ENCODE measurements at places on chromosomes 16 and 17.

- DNase-seq = no peak
These were observed 18.1 kb upstream of the RFFL start for GRCh38 chr17:35081638-35082037.

GRCh38 chr16:46929378-46930332 lies 43.8 kb downstream of the DNAJA2 start:
- DNase-seq = peak; percentile 8

GRCh38 chr16:17024514-17024913 lies 446.2 kb downstream of the XYLT1 start:
- DNase-seq = no peak

DNA sequence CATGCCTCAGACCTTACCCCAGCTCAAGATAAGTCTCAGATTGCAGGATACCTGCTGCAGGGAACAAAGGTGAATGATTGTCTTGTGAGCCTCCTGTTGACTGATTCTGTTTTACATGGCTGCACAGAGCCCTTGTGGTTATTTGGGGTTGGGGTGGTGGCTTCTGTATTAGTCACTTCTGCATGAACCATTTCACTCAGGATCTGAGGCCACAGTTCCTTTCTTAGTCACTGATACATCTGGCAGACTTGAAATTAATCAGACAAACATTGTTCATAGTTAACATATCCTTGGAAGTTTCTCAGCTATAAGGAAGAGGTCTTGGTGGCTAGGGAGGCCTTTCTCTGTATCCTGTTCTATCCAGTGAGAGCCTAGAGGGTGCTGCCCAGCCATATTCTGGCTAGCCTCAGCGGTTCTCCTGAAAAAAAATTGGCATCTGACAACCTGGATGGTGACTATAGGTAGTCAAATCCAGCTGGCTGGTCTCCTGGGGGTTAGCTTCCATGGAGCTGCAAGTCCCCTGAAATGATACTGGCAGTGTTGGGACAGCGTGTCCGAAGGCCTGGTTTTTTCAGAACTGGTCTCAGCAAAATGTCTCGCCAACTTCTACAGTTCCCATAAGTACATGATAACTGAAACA lies 8.4 kb upstream of the PLK1 start:
- no peak for DNase-seq

- DNase-seq = no peak
These were observed 10.5 kb downstream of the OR1F1 start for GRCh38 chr16:3198334-3199072.

GRCh38 chr17:4032738-4033137 lies 68.5 kb upstream of the ATP2A3 start:
- DNase-seq = no peak

- DNase-seq = no peak
These were observed 10.3 kb upstream of the RMI2 start for GRCh38 chr16:11334831-11335404.

DNA sequence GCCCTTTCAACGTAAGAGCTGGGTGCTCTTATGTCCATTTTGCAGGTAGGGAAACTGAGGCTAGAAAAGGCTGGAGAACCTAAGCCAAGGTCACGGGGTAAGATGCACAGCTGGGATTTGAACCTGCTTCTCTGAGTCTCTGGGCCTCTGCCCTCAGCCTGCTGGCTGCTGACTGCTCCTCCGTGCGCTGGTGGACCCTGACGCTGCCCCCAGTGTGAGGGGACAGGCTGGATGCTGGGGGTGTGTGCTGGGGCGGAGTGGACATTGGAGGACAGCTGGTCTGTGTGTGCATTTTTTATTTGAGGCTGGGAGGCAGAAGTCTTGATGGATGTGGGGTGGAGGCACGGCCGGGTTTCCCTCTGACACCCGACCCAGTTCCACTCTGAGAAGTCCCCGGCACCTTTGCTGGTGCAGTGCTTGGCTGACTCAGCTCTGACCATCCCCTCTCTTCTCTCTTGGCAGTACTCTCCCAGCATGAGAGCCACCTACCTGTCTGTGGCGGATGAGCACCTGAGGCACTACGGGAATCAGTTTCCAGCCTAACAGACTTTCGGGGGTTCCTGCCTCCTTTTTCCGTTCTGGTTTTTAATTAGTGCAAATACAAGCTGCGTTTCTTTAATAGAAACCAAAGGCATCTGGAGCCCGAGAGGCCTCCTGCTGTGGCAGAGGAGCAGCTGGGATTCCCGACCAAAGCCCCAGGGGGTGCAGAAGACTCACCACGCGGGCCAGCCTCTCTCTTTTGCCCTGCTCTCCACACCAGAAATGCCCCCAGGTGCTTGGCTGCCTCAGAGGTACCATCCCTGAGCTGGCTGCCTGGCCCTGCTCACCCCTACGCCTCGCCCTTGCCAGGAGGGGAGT lies 14.1 kb upstream of the DNAI2 start:
- no peak for DNase-seq

DNA sequence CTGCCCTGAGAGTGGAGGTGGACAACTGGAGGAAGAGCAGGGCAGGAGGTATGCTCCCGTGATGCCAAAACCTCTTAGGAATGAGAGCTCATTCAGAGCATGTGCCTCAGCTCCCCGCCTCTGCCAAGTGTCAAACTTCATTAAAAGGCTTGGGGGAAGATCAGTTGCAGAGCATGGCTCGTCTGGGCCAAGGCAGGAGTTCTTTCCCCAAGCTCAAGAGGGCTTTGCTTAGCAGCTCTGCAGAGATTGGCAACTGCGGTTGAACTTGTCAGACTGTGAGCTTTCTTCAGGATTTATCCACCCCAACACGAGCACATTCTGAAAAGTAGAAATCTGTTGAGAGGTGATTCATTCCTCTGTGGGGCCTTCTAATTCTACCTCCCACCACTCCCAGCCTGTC lies 248.1 kb downstream of the HS3ST3A1 start:
- no peak for DNase-seq

DNA sequence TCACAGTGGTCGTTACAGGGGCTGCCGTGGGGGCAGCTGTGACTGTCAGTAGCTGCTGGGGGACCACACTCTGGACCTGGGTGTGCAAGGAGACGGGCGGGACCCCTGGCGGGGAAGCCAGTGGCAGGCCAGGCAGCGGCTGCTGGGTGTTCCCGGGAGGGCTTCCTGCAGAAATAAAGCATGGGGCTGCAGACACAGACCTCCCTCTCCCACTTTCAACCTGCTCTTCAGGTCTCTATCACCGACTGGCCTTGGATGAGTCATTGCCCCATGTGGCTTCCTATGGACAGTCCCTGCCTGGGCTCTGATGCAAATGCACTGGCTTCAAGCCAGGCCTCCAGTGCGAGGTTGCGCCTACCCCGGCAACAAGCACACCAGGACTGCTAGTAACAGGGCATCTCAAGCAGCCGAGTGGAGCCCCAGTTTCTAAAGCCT lies 17.2 kb downstream of the SREBF1 start:
- DNase-seq = peak; percentile 75

GRCh38 chr17:34639706-34640425 lies 60.5 kb downstream of the TMEM132E start:
- no peak for DNase-seq

DNA sequence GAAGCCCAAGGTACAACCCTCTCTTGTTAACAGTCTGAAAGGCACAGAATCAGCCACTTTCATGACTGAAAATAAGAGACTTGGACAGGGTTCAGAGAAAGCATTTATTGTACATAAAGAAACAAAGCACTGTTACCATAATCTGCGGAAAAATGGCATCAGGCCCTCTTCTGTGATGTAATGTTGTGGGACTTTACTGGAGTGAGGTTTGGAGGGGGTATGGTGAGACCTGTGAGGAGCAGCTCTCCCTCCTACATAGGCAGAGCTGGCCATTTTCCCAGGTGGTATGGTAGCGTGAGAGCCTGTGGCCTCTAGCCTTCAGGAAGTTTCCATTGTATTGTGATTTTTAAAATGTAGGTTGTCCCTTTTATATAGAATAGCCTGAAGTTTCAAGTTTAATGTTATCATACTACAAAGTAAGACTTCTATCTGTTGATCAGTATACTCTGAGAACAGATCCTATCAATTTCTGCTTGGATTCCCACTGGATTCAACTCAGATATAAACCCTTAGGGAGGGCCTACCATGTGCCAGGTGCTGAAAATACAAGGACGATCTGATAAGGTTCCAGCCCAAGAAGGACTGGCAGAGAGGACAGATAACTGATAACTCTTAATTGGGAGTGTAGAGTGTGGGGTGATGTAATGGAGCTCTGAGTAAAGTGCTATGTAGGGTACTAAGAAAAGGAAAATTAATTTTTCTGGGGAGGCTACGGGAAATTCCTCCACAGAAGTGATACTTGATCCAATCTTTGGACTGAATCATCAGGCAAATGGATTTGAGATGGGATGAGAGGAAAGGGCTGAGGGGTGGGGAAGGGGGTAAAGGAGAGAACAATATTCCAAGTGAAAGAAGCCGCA lies 4.1 kb upstream of the YPEL2 start:
- no peak for DNase-seq

- DNase-seq = no peak
These were observed 221.5 kb upstream of the SOX9 start for GRCh38 chr17:71899317-71899716.

- no peak for DNase-seq
These were observed 222.5 kb downstream of the FOXL1 start for GRCh38 chr16:86800894-86801293.

- DNase-seq = no peak
These were observed 213.5 kb downstream of the RAB11FIP4 start for GRCh38 chr17:31604936-31605335.

Data from fibroblast of the conjunctiva (primary cell).